ENCODE measurements at places on chromosomes 4 and X.

DNA sequence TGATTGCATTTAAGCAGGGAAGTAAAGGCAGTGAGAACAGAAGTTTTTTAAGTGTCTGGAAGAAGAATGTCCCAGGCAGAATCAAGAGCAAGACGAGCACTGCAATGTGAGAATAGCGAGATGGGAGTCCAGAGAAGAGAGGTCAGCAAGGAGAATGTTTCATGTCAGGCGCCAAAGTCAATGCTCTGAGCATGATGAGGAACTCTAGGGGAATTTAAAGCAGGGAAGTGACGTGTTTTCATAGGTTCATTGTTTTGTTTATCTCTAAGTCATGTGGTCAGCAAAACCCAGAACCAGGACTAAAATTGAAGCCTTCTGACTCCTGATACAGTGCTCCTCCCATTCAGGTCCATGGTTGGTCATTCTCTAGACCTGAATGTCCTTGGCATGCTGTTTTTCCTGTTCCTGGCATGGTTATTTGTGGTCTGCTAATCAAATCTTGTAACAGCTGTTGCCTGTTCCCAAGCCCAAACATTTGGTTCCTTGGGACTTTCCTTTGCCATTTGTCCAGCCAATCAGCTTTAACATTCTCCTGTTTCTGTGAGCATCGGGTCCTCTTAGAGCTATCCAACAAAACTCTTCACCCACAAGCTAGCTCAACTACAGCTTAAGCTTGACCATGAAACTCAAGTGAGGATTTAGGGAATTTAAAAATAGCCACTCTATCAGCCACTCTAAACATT lies 37.7 kb downstream of the PTCHD1 start:
- no peak for DNase-seq

- DNase-seq, result no peak
Observed at GRCh38 chrX:34487364-34487763, 169.7 kb downstream of the TMEM47 start.

- no peak for DNase-seq
Observed at GRCh38 chr4:112381996-112382692, 85.0 kb downstream of the ALPK1 start.

GRCh38 chr4:16659079-16659478 lies 239.4 kb downstream of the LDB2 start:
- DNase-seq, result no peak

- no peak for DNase-seq
Observed at GRCh38 chr4:27327421-27328181, 467.0 kb downstream of the STIM2 start.

GRCh38 chrX:11449613-11450012 lies 156.4 kb downstream of the AMELX start:
- no peak for DNase-seq

DNA sequence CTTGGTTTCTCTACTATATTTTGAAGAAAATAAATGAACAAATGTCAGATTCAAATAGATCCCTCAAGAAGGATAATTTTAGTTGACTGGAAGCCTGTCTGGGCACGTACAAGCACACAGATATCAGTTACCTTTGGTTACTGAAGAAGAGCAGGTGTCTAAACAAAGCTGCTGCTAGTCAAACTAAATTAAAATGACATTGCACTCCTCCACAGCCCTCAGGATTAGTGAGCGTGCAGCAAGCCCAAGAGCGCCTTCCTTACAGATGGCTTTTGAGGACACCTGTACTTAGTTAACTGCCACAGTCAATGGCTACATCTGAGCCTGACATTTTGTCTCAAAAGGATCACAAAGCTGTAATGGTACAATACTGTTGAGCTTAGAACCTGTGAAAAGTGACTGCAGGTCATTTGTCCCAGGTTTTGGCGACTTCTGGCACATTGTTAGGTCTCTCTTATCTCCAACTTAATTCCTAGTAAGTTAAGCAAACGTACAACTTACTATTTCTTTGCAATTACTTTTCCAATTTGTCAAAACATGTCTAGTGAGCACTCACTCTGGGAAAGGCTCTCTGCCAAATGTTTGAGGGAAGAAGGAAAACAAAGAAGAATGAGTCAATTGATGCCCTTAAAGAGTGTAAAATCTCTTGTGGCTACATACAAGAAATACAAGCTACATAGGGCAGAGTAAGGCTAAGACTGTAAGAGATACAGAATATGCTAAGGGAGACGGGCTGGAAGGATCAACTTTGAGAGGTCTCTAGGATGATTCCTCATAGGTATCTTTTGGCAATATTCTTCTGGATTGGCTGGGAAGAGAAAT lies 25.6 kb upstream of the DAPP1 start:
- DNase-seq, result no peak

- no peak for DNase-seq
Observed at GRCh38 chr4:158410272-158410671, 111.4 kb upstream of the RXFP1 start.

DNA sequence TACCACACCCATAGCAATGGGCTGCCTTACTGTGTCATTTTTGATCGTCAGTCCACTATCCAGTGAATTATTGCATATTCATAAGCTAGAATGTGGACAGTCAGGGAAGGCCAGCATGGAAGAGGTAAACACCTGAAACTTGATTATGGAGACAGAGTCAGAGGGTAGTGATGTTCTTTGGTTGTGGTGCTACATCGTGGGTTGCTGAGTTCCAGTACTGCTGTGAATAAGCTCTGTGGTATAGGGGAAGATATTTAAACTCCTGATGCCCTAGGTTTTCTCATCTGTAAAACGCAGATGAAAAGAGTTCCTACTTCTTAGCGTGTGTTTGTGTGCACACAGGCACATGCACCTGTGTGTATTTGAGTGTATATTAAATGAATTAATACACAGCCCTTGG lies 69.9 kb downstream of the CPE start:
- no peak for DNase-seq

GRCh38 chrX:78946178-78946931 lies 1.2 kb downstream of the P2RY10 start:
- no peak for DNase-seq

- DNase-seq, result no peak
Observed at GRCh38 chrX:12896935-12897334, 9.5 kb upstream of the TLR8 start.

DNA sequence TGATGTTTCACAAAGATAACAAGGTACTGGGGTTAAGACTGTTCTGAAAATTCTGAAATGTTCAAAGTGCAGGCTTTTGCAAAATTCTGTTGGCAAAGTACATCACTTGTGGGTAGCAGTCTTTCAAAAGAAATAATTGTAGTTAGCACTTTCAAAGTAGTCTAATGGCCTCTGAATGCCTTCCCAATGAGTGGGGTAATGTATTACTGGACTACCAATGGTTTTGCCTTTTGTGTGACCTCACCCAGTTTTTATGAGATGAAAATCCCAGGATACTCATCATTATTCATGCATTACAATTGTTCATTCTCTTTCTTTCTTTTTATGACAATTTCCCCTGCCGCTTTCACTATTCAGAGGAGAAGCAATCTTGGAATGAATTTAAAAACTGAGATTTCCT lies 686.1 kb downstream of the GLUD2 start:
- DNase-seq, result no peak

- no peak for DNase-seq
Observed at GRCh38 chr4:2087170-2087569, 28.0 kb downstream of the NAT8L start.

DNA sequence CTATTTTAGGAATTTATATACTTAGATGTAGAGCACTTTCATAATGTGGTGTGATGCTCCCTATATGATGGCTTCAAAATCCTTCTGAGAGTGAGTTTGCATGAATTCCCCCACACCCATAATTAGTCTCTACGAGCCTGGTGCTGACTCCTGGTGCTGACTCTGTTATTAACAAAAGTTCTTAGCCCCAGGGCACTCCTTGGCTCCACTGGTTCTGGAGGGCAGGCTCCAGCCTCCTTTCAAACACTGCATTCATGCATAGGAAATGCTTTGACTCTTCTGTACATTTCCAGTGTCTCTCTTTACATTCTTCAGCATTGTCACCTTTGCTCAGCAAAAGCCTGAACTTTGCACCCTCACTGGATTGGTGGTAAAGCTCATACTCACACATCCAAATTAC lies 64.0 kb downstream of the LNX1 start:
- DNase-seq, result no peak

DNA sequence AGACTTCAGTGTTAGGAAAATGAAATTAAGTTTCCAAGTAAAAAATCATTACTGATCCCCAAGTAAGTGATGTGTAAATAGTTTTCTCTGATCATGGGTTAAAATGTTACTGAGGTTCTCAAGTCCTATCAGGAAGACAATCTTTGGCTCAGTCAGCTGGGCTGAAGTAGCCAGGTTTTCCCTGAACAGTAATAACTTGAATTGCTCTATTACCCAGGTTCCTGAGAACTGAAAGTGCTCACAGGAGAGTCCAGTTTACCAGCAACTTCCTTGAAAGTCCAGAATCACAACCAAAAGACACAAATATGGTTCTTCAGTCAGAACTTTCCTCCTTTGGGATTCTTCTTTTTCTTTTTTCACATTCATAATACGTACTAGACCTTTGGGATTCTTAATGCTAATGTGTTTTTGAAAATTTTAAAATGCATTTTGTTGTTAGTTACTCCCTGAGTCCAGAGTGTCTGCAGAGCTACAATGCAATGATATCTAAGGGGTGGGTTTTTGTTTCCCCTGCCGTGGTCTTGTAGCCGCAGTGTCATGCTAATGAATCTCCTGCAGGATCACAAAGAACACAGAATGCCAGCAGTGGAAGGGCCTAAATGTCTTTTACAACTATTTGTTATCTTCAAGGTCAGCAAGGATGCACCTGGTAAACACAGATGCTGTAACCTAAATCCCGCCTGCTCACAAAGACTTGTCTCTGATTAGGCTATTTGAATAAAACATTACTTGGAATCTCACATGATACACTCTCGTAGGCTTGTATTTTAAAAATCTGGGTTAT lies 439.8 kb upstream of the NR3C2 start:
- DNase-seq, result no peak

DNA sequence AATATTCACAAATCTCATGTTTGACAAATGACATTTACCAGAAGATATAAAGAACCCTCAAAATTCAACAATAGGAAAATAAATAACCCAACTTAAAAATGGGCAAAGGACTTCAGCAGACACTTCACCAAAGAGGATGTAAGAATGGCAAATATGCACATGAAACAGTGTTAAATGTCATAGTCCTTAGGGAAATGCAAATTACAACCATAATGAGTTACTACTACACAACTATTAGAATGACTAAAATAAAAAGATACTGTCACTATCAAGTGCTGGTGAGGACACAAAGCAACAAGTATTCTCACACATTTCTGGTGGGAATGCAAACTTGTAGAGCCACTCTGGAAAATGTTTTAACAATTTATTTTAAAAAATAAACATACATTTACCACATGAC lies 40.8 kb upstream of the NR0B1 start:
- no peak for DNase-seq

- DNase-seq, result no peak
Observed at GRCh38 chr4:66062044-66062443, 391.8 kb upstream of the EPHA5 start.

DNA sequence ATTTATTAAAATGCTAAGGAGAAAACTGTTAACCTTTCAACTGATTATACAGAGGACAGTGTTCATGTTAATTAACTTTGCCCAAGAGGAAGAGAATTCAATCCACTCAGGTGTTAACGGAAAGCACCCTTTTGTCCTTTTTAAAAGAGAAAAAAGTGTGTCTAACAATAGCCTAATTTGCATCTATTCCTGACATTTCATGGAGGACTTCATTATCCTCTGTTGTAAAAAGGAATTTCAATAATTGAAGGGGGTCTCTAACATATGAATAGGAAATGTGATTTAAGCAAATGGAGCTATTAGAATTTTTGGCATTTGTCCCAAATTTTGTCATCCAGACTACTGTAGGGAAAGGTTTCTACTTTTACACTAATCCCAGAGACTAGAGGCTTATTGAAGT lies 44.6 kb upstream of the GC start:
- DNase-seq, result no peak

DNA sequence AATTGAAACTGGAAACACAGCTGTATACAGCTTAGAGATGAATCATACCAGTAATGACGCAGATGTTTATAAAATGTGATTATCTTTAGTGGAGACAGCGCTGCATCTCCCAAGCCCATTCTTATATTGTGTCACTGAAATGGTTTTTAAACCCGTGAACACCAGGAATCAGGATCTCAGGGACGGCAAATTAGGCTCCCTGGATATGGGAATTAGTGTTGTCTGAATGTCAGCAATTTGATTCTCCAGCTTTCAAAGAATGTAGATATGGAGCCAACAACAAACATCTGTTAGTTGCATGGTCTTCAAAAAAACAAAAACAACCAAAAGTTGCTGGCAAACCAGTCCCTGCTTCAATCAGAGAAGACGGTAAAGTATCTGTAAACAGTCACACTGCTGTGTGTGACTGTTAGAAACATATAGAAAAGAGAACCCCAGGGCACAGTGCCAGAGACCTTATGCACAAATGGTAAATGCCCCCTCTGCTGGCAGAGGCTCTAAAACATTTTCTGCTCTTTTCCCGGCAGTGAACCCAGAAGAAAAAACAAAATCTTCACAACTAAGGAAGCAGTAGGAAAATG lies 351.9 kb upstream of the FTHL17 start:
- DNase-seq, result no peak

- DNase-seq, result no peak
Observed at GRCh38 chrX:151793886-151794285, 59.3 kb downstream of the CNGA2 start.

- no peak for DNase-seq
Observed at GRCh38 chr4:7059662-7060061, 8.2 kb downstream of the GRPEL1 start.

GRCh38 chrX:80223982-80224579 lies 196.2 kb upstream of the TENT5D start:
- no peak for DNase-seq

DNA sequence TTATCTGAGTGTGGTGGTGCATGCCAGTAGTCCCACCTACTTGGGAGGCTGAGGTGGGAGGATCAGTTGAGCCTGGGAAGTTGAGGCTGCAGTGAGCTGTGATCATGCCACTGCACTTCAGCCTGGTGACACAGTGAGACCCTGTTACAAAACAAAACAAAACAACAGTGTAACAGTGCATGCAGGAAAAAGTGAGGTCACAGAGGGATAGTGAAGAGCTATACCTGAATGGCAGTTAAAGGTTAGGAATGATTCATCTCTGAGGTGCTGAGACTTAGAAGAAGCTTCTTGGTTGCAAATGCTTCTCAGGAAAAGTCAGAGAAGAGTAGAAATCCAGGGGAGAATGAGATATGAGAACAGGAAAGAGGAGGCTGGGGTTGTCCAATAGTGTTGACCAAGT lies 178.7 kb downstream of the FRAS1 start:
- no peak for DNase-seq

- DNase-seq, result no peak
Observed at GRCh38 chr4:30860978-30861377, 140.8 kb downstream of the PCDH7 start.

- DNase-seq, result no peak
Observed at GRCh38 chr4:127936974-127937373, 28.0 kb downstream of the MFSD8 start.

Data from stimulated activated CD8-positive, alpha-beta memory T cell treated with anti-CD3 and anti-CD28 coated beads, Interleukin-4, amount 100 ng/mL, for 4 hours (primary cell).